ENCODE measurements at places on chromosomes 2 and 18.

DNA sequence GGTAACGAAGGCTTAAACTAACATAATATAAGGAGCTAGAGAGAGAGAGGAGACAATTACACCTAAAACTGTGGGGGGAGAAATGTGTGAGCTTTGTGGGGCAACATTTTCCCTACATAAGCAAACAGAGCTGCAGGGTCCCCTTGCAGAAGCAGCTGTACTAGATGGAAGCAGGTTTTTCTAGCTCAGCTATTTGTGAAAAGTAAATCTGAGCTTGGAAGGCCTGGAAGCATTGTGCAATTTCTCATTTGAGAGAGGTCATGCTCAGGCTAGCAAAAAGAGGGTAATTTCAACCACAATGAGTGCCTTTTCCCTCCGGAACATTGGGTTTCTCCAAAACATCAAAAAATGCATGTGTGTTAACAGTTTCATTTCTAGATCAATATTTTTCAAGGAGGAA is 130.0 kb downstream of the ARL4C start:
- no peak for DNase-seq

GRCh38 chr2:16568998-16569784 is 96.4 kb downstream of the CYRIA start:
- no peak for DNase-seq

DNA sequence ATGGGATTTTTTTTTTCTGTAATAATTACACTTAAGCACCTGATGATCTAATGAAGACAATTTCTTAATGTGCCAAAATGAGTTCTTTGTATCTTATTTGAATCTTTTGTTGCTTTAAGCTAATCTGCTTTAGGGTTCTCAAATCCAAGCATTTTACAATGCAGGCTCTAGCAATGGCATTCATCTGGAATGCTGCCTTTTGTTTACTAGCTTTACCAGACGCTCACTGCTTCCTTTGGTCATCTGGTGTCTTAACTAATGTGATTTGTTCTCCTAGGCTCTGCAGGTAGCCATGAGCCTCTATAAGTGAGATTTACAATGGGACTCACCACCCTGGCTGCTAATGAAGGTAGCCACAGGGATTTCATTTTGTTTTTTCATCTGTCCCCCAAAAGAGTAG is 100.3 kb downstream of the GREB1L start:
- no peak for DNase-seq

DNA sequence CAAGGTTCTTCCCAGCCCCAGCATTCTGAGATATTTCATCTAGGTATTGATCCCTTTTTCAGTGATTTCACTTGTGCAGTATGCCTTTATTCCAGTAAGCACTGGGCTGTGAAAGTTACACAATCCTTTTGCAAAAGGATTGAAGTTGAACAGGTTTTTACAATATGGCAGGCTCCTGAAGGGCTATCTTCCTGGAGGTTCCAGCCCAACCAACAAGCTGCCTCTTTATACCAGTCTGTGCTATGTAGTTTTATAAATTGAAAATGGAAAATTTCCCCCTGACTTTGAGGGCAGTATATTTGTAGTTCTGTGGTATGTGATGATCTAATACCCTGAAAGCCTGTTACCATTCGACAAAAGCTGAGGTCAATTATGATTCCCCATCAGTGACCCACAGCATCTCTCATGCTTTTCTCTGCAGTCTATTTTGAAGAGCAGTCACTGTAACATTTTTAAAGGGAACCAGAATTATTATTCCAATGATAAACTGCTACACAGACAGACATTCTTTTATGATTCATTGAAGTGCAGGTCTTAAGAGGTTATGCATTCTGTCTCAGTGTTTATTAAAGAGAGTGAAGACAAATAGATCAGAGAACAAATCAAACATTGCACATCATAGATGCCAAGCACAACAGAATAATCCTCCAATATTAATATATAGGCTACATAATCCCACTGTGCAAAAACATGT is 35.2 kb upstream of the STPG4 start:
- DNase-seq: no peak

DNA sequence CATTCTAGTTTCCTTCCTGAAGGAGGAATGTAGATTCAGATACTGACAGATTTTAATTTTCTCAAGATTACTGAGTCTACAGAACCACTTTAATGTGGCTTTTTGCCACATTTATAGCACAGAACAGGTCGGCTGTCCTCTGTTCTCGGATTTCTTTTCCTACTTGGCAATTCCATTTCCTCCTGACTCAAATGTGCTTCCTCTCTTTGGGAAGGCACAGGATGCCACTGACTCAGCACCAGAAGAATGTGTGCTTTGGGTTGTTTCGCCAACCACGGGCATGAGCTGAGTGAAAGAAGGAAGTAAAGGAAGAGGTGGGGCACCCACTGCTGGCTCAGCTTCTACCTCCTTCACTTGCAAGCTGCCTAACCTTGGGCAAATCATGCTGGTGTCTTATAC is 970.6 kb upstream of the ACVR2A start:
- DNase-seq: no peak

- no peak for DNase-seq
Observed at GRCh38 chr2:161576421-161576820, 47.8 kb upstream of the SLC4A10 start.

DNA sequence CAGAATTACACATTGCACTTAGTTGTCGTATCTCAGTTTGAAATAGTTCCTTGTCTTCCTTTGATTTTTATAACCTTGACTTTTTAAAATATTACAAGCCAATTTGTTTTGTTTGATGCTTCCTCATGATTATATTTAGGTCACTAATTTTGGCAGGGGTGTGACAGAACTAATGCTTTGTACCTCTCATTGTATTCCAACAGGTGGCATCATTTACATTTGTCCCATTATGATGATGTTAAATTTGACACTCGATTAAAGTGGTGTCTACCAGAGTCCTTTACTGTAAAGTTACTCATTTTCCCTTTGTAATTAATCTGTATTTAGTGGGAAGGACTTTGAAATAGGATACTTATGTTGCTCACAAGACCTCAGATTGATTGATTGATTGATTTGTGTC is 21.5 kb upstream of the MFSD2B start:
- DNase-seq: no peak
